Ovary (tissue), 10 donors: ENCODE measurements at places on chromosomes 2 and 18. TPM values are rescaled to one million over a fixed set of nuclear protein-coding genes. Genes with fewer than 3 reads are reported as not detected.
A peak's percentile ranks its signal among the peaks of the same experiment; 100 is the strongest.

DNAH6 gene
- total RNA-seq, result 14.0 TPM

- no peak for DNase-seq
- no peak overlapping the region for H3K4me3 ChIP-seq
- H3K27me3 ChIP-seq, result no peaks in the 10 kb centered on the region
- H3K36me3 ChIP-seq, result no peaks in the 10 kb centered on the region
- H3K4me1 ChIP-seq, result peaks cover 5% of the 10 kb centered on the region
These were observed 23.7 kb downstream of the BABAM2 start for GRCh38 chr2:27914041-27914804.

DNA sequence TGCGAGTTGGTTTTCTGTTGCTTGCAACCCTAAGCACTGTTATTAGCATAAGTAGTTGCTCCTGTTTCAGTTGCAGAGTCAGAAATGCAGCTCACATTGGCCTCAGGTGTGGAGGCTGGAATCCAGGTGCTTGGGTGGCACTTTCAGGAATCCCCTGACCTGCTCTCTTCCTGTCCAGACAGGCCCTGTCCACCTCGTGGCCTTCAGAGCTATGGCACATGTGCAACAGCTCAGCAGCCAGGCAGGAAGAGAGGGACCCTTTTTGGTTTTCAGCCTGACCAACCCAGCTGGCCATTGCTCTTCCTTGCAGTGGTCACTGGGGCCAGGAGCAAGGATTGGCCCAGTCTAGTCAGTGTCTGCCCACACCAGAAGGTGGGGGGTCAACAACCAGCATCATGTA, 12.7 kb downstream of the ACOXL start:
- no peak for DNase-seq
- H3K27me3 ChIP-seq, result no peaks in the 10 kb centered on the region
- H3K36me3 ChIP-seq, result no peaks in the 10 kb centered on the region
- H3K4me1 ChIP-seq, result no peaks in the 10 kb centered on the region

- no peaks in the 10 kb centered on the region for H3K27me3 ChIP-seq
- no peaks in the 10 kb centered on the region for H3K36me3 ChIP-seq
- no peak overlapping the region for H3K4me3 ChIP-seq
- DNase-seq, result no peak
- H3K27ac ChIP-seq, result no peak overlapping the region
These were observed 1181.6 kb upstream of the CELF4 start for GRCh38 chr18:38747153-38747552.

- H3K4me1 ChIP-seq, result no peaks in the 10 kb centered on the region
- H3K4me3 ChIP-seq, result no peak overlapping the region
- no peak overlapping the region for H3K27ac ChIP-seq
- no peaks in the 10 kb centered on the region for H3K36me3 ChIP-seq
- H3K27me3 ChIP-seq, result no peaks in the 10 kb centered on the region
- DNase-seq, result no peak
These were observed 38.3 kb upstream of the ANKRD44 start for GRCh38 chr2:197348721-197349360.

- H3K27me3 ChIP-seq, result no peaks in the 10 kb centered on the region
- H3K36me3 ChIP-seq, result no peaks in the 10 kb centered on the region
- H3K4me1 ChIP-seq, result no peaks in the 10 kb centered on the region
These were observed 68.6 kb upstream of the RAPH1 start for GRCh38 chr2:203603456-203604389.

DNA sequence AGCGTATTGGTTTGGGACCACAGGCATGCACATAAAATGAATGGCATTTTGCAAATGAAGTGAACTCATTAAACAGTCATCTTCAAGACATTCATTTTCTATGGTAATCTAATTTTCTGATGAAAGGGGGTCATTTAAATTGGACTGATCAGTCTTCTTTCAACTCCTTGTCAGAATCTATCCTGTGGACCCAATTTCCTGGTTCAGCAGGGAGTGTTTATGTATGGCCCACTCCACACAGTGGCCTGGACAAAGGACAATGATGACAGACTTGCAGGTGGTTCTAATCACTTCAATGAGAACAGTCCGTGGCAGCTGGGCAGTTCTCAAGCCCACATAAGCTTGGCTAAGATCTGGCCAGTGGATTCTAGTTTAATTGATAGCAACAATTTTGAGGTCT, 448.1 kb downstream of the DCDC2C start:
- H3K36me3 ChIP-seq, result no peaks in the 10 kb centered on the region
- no peak overlapping the region for H3K27ac ChIP-seq
- H3K27me3 ChIP-seq, result no peaks in the 10 kb centered on the region

DNA sequence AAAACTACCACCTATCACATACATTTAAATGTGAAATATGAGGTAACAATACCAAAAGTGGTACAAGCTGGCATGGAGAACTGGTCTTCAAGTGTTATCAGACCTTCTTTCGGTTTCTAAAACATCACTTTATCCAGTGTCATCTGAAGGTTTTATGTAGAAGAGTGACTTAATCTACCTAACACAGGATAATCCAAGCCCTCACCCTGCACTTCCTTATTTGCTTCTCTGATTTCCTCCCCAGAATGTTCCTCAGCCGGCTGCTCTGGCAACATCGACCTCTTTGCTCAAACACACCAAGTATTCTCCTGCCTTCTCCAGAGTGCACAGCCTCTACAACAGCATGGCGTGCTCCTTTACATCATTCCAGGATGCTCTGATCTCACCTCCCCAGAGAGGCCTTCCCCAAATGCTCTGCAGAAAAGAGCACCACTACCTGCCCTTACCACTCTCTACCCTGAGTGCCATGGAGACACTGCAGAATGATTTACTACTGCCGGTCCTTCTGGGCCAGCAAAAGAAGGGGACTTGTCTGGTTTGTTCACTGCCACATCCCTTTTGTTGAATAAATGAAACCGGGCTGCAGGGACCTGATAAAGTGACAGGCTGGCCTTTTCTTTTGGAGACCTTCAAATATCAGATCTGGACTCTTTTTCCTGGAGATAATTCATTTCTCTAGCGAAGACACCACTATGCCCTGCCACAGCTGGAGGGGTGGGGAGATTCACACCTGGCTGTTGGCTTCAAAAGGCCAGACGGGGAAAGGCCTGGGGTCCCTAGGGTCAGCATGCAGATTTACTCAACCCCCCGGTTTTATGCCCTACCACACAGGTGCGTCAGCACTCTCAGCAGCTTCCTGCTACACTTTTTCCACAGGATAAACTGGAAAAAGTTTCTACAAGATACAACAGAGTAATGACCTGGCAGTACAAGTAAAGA, 42.0 kb downstream of the TTR start:
- H3K4me1 ChIP-seq, result no peaks in the 10 kb centered on the region
- H3K36me3 ChIP-seq, result no peaks in the 10 kb centered on the region
- no peak for DNase-seq
- no peaks in the 10 kb centered on the region for H3K27me3 ChIP-seq
- H3K4me3 ChIP-seq, result no peak overlapping the region
- H3K27ac ChIP-seq, result no peak overlapping the region

ZNF396 gene
- 2.4 TPM for total RNA-seq

DNA sequence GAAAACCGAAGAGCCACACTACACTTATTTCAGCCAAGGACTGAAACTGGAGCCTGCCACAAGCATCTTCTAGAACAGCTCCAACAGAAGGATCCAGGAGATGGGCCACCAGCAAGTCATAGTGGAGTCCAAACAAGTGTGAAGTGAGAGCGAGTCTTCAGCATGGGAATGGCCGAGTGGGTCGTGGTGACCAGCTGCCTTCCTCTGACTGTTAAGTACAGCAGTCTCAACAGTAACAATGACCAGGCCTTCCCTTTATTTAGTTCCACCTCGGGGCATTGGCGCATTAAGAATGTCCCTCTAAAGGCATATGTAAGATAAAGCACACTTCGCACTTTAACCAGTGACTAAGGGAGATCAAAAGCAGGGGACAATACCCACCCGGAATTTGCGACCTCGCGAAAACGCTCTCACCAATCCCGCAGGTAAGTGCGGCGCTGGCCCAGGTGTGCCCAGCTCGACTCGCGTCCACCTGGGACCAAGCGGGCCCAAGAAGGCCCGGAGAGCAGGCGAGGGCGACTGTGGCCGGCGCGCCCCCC, 1.1 kb downstream of the L3MBTL4 start:
- peak overlapping the region; percentile 81 for H3K4me3 ChIP-seq
- peak; percentile 36 for DNase-seq
- no peaks in the 10 kb centered on the region for H3K27me3 ChIP-seq
- H3K4me1 ChIP-seq, result peaks cover 2% of the 10 kb centered on the region

DNA sequence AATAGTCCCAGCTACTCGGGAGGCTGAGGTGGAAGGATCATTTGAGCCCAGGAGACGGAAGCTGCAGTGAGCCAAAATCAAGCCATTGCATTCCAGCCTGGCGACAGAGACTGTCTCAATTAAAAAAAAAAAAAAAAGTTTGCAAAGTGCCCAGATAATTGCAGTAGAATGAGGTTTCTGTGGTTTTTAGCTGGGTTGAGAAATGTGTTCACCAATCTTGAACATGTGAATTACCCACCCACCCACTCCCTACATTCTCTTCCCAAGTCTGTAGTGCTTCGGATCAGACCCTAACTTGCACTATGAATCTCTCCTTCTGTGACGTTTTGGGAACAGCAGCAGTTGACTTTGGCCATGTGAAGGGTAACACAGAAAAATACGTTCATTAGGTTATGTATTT, 247.3 kb downstream of the PTGR3 start:
- H3K4me3 ChIP-seq, result no peak overlapping the region
- DNase-seq, result no peak
- H3K36me3 ChIP-seq, result no peaks in the 10 kb centered on the region

GRCh38 chr2:182814804-182815203, 51.6 kb downstream of the FRZB start:
- no peak for DNase-seq
- H3K4me3 ChIP-seq, result no peak overlapping the region
- H3K27me3 ChIP-seq, result no peaks in the 10 kb centered on the region
- no peaks in the 10 kb centered on the region for H3K36me3 ChIP-seq
- H3K27ac ChIP-seq, result no peak overlapping the region

POMC gene
- total RNA-seq, result 2.9 TPM

DNA sequence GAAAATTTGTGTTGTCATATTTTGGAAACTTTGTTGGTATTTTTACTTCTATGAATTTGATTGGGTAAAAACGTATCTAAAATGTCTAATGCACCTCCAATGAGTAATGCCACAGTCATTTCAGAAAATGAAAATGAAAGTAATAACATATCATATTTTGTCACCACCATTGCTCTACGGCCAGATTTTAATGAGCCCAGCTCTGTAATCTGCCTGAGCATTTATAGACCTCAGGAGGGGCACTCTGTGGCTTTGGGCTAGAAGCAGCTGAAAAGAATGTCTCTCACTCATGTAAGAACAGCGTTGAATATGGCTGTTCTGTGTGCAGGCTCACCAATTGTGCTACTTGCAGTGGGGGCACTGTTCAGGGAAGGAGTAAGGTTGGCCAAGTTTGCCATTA, 32.7 kb upstream of the ABCA12 start:
- H3K27me3 ChIP-seq, result no peaks in the 10 kb centered on the region
- H3K4me3 ChIP-seq, result no peak overlapping the region
- peaks cover 2% of the 10 kb centered on the region for H3K4me1 ChIP-seq
- no peak overlapping the region for H3K27ac ChIP-seq

SLC9A4 gene
- not detected for total RNA-seq

- H3K4me1 ChIP-seq, result peaks cover 2% of the 10 kb centered on the region
- no peak overlapping the region for H3K4me3 ChIP-seq
- H3K27ac ChIP-seq, result no peak overlapping the region
These were observed 42.9 kb upstream of the TNFRSF11A start for GRCh38 chr18:62282188-62282629.
